AG20443 (cell line): ENCODE measurements at places on chromosomes 3 and 15.

DNA sequence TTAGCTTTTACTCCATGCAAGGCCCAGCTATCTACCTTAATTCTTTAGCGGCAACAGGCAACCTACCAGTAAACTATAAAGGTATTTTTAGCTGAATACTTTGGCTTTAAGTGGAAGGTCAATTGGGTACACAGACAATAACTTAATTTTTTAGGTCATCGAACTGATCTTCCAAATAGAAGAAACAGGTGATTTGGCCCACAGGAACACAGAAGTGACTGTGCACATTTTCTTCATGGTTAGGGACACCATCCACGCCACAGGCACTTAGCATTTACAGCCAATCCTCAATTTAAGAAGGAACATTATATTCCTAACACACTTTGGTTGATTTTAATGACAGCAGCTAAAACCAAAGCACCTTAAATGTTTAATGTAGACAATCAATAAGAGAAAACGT, 1.9 kb downstream of the ARPP19 start:
- no peak for DNase-seq

GRCh38 chr15:29618586-29618985, 203.7 kb downstream of the TJP1 start:
- DNase-seq = no peak

DNA sequence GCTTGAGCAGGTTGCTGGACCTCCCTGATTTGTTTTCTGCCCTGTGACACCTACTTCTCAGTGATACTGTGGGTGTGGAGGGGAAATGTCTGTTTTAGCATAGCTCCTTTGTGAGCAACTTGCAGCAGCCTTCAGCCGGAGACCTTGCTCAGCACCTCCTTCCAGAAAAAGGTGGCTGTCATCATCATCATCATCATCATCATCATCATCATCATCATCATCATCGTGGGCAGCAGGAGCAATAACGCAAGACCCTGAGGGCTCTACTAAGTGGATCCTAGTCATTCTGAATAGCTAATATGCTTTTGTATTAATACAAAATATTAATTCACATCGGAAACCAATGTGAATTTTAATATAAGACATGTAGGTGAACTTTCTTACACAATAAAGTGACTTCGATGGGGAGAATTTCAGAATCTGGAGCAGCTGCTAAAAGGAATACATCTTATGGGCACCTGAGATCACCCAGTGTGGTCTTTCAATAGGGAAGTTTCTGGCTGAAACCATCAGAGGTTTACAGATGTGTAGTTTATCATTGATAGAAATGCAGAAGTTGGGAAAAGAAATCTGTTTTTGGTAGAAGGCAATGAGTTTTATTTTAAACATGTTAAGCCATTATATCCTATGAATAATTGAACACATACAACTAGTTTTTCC, 8.6 kb downstream of the GABRR3 start:
- no peak for DNase-seq

- no peak for DNase-seq
These were observed 149.5 kb downstream of the RYR3 start for GRCh38 chr15:33460166-33460805.

DNA sequence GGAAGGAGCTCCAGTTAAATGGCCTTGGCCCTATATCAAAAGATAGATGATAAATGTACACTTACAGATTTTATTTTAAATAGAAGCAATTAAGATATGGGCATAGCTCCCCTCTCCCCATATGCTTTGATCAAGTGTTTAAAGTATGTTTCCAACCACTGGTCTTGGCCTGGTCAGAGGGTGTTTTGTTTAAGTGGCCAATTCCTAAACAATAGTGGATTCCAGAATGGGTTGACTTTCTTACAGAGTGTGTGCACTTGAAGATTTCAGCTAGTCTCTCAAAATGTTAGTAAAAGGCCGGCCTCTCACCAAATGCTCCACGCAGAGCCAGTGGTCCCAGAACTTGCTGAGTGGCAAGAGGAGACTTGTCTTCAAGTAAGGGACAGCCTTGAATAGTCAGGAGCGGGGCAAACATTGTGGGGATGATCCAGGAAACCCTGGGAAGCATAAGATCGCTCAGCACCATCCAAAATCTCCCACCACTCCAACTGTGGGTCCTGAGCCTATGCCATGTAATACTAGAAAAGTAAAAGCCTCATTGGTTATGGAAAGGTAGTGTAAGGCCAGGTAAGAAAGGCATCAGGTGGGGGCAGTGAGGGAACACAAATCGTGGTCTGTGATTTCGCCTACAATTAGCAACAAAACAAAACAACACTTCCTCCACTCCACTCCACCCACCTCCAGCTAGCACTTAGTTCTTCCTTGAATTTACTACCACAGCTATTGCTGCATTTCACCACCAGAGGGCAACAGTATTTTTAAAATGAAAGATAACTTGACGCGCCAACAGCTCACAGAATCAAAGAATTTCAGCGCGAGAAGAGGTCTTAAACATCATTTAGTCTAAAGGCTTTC, 4.8 kb downstream of the RARRES1 start:
- peak; percentile 70 for DNase-seq

- DNase-seq = no peak
These were observed 2.7 kb downstream of the CDV3 start for GRCh38 chr3:133576169-133576568.

DNA sequence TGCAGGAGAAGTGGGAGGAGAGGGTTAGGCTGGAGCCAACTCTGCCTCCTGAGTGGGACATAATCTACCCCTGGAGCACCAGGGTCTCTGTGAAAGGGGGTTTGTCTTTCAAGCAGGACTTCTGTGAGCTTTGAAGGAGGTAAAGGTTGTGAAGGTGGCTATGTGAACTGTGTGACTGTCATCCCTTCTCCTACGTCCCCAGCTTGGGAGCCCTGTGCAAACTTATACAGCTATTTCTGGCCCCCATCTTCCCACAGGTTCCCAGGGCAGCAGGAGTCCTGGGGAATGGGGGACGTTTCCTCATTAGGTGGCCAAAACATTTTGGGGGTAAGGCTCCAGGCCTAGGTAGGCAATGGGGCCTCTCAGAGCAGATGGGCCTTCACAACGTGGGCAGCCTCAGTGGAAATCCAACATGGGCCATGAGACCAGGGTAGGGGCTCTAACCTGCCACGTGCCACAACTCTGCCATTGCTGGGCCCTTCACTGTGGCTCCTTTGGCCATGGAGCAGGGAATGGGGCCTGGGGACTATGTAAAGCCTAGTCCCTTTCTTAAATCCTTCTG, 3.5 kb downstream of the VIPR1 start:
- DNase-seq = no peak

DNA sequence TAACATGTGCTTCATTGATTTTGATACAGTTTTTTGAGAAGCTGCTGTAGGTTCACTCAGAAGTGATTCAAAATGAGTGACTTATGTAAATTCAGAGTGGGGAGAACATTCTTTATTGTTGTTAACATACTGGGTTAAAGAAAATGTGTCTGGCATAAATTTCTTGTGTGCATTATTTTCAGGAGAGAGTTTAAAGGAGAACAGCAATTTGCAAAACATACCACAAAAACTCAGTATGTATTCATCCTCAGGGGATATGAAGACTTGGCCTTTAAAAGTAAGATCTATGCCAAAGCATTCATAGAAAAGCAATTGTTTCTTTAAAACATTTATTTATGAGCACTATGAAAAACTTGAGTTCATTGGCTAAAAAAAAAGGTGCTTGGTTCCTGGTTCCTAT, 1089.8 kb downstream of the ROBO2 start:
- no peak for DNase-seq

DNA sequence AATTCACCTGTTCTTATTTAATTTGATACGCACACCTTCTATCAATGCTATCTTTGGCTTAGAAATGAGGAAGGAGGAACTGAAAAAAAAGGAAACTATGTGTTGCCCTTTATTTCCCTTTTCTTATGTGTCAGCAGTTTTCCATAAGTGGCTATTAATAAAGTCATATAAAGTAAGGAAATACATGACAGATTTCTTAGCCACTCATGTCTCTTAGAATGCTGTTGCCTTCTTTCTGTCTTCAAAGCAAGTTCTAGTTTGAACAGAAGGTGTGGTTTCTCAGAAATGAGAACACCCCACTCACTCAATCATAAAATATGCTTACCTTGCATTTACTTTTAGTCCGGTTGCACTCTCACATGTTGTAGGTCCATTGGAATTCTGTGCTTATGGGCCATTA, 640.5 kb upstream of the GRM7 start:
- DNase-seq = no peak

- no peak for DNase-seq
These were observed 95.9 kb upstream of the ATP11B start for GRCh38 chr3:182697345-182697919.

- no peak for DNase-seq
These were observed 215.7 kb upstream of the WNT5A start for GRCh38 chr3:55702822-55703221.

- no peak for DNase-seq
These were observed 23.4 kb upstream of the CLEC3B start for GRCh38 chr3:45002720-45003119.

- no peak for DNase-seq
These were observed 47.5 kb downstream of the ACAP2 start for GRCh38 chr3:195395208-195395816.
